ENCODE measurements at places on chromosomes 3 and 15. TPM values are rescaled to one million over a fixed set of nuclear protein-coding genes. Genes with fewer than 3 reads are reported as not detected.

DNA sequence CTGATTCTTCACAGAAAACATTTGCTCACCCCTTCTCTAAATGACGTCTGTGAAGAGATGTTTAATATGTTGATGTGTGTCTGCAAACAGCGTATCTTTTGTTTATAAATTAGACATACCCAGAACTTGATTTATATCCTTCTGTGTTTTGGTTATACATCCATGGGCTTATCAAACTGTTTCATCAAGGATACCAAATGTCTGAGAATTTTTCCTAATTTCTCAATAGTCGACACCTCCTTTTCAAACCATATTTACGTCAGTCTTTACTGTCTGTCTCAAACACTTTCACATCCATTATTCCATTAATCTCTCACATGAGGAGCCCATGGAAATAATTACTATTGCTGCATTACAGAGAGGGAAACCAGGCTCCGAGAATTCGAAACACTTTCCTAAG lies 85.4 kb downstream of the FGF12 start:
- DNase-seq = no peak
- no peak overlapping the region for H3K4me3 ChIP-seq
- no peaks in the 10 kb centered on the region for H3K4me1 ChIP-seq

DNA sequence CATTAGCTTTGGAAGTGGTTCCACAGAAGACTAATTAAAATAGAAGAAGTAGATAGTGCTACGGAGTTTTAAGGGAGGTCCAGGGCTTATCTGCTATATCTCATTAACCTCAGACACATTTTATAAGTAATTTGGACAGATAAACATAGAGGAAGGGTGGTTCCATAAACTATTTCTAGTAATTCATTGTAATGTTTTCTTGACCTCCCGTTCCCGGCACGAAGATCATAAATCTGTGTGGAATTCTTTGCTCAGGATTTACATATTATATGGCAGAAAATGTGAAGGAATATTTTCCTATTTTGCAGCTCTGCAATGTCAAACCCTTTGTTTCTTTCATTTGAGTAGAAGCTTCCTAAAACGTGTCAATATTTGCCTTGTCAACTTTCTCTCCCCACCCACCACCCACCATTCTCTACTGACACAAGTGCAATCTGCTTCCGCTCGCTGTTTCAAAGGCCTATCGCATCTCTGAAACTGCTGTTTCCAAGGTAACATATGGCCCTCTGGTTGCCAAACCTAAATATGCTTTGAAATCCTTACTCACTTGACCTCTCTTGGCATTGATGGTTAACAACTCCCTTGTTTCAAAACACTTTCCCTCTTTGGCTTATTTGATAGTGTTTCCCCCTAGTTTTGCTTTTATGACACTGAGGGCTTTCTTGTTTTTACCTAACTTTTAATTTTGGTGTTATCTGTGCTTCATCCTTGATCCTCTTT lies 21.4 kb upstream of the PLSCR5 start:
- H3K36me3 ChIP-seq = no peaks in the 10 kb centered on the region
- peaks cover 10% of the 10 kb centered on the region for H3K4me1 ChIP-seq
- no peak overlapping the region for H3K27ac ChIP-seq
- DNase-seq = no peak
- no peaks in the 10 kb centered on the region for H3K27me3 ChIP-seq

C3orf20 gene
- total RNA-seq = 0.17 TPM

UNC13C gene
- total RNA-seq = 0.09 TPM

GRCh38 chr3:157056035-157056434 lies 103.9 kb downstream of the CCNL1 start:
- no peak for DNase-seq
- no peak overlapping the region for H3K4me3 ChIP-seq
- no peaks in the 10 kb centered on the region for H3K27me3 ChIP-seq
- H3K36me3 ChIP-seq = no peaks in the 10 kb centered on the region

TP63 gene
- total RNA-seq = 0.42 TPM

BTLA gene
- total RNA-seq = not detected

- peak overlapping the region; percentile 96 for H3K27ac ChIP-seq
- DNase-seq = peak; percentile 36
- H3K27me3 ChIP-seq = no peaks in the 10 kb centered on the region
- H3K36me3 ChIP-seq = peaks cover 16% of the 10 kb centered on the region
- peaks cover 46% of the 10 kb centered on the region for H3K4me1 ChIP-seq
Measured at GRCh38 chr3:48088056-48088748, 72.0 kb upstream of the MAP4 start.

- H3K4me3 ChIP-seq = no peak overlapping the region
- no peaks in the 10 kb centered on the region for H3K36me3 ChIP-seq
- no peak for DNase-seq
- H3K27ac ChIP-seq = peak overlapping the region; percentile 19
- H3K4me1 ChIP-seq = peaks cover 9% of the 10 kb centered on the region
Measured at GRCh38 chr3:125129512-125129997, 73.8 kb upstream of the HEG1 start.

MFAP1 gene
- 20.0 TPM for total RNA-seq

SRGAP3 gene
- 13.9 TPM for total RNA-seq

- no peaks in the 10 kb centered on the region for H3K27me3 ChIP-seq
- no peaks in the 10 kb centered on the region for H3K36me3 ChIP-seq
- H3K4me1 ChIP-seq = no peaks in the 10 kb centered on the region
Measured at GRCh38 chr15:101675015-101675414, 22.8 kb upstream of the TM2D3 start.

CCK gene
- not detected for total RNA-seq

GRCh38 chr3:135100366-135100765 lies 305.3 kb downstream of the EPHB1 start:
- no peak overlapping the region for H3K4me3 ChIP-seq
- H3K27ac ChIP-seq = no peak overlapping the region
- no peak for DNase-seq
- no peaks in the 10 kb centered on the region for H3K36me3 ChIP-seq
- no peaks in the 10 kb centered on the region for H3K4me1 ChIP-seq

THUMPD3 gene
- total RNA-seq = 49.1 TPM

DNA sequence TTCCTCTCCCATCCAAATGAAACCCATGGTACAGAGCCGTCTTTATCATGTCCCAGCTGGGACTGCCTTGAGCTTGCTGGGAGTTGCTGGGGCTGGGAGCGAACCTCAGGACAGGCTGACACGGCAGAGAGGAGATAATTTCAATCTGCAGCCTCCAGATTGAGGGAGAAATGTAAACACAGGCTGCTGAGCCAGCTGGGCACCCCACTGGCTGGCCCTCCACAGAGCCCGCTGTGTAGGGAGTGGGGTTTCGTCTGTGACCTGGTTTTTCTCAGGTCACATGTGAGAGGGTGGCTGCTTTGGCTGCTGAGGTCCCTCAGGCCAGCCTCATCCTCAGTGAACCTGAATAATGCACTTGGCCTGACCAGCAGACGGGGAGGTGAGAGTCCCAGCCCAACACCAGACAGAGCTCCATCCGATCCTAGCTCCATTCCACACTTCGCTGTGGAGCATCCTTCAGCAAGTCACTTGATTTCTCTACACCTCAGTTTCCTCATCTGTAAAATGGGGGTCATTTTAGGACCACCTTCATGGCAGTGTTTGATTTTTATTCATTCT lies 121.6 kb upstream of the MRPS22 start:
- no peak overlapping the region for H3K27ac ChIP-seq
- H3K4me1 ChIP-seq = peaks cover 7% of the 10 kb centered on the region
- DNase-seq = no peak
- H3K4me3 ChIP-seq = no peak overlapping the region
- no peaks in the 10 kb centered on the region for H3K27me3 ChIP-seq

DNA sequence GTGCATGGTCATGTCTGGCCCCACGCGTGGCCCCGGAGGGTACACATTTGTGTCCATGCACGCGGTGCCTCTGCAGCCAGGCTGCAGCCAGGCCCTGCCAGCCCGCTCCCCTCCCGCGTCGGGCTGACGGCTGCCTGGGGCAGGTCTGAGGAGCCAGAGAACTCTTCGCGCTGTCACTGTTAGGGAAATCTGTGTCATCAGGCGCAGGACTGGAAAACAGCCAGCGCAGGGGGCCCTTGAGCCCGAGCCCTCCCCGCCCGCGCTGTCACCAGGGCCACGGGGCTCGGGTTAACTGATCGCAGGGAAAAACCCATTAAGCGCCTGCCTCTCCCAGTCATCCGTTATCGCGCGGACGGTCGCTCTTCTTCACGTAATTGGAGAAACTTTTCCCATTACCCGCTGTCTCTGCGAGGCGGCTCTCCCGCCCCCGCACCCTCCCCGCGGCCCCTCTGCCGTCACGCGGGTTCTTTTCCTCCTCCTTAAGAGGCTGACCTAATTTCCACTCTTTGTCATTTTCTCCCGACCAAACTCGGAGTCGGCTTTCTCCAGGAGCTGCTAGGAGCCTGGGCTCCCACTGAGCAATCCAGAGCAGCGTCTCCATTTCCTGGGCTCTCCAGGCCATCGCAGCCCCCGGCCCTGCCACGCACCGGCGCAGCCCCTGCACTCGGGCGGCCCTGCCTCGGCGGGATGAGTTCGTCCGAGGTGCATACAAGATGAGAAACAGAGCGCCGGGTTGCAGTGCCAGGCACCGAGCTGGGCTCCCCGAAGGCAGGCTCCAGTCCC lies 57.5 kb upstream of the PRR23E start:
- peak overlapping the region; percentile 47 for H3K4me3 ChIP-seq
- H3K4me1 ChIP-seq = peaks cover 21% of the 10 kb centered on the region
- DNase-seq = peak; percentile 55
- no peaks in the 10 kb centered on the region for H3K36me3 ChIP-seq
- H3K27ac ChIP-seq = peak overlapping the region; percentile 78
- H3K27me3 ChIP-seq = no peaks in the 10 kb centered on the region

Data from heart right ventricle (tissue), 16 donors.